Activated CD8-positive, alpha-beta memory T cell treated with anti-CD3 and anti-CD28 coated beads for 1 hour (primary cell): ENCODE measurements at places on chromosomes 7 and 10.

DNA sequence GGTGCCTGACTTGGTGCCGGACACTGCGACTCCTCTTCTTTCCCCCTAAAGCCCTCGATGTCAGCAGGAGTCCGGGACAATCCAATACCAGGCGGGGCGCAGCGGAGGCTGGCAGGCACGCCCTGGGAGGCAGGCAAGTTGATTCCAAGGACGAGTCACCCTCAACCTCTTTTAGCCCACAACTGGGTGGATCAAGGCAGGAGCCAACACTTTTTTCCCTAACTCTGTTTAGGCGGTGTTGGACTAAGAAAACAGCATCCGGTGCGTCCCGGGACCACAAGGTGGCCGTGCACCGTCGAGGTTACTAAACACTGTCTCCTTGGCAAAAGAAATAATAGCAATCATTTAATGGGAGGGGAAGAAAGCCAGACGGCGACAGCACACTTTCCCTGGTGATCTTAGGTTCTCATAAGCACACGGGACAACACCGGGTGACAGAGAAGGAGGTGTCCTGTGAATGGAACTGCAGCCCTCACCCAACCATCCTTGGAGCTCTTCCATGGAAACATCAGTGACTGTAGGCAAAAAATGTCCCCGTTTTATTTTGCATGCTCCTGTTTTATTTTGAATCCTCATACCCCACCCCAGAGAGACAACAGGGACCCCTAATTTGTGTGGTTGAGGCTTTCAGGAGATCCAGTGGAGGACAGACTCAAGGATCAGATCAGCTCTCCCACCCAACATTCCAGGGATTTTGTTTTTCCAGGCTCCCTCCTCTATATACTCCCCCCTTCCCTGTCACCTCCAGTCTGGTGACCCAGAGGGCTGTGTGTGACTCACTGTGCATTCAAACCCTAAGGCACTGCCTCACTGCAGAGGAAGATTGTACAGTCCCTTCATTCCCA, 1.3 kb upstream of the CALCR start:
- no peak for DNase-seq

- no peak for DNase-seq
Measured at GRCh38 chr10:35132727-35133126, 6.1 kb downstream of the CREM start.

- no peak for DNase-seq
Measured at GRCh38 chr7:13846386-13846785, 143.1 kb downstream of the ETV1 start.

- no peak for DNase-seq
Measured at GRCh38 chr10:132921086-132921485, 21.3 kb downstream of the CFAP46 start.
